ENCODE measurements at places on chromosomes 3 and 15.

- no peak for DNase-seq
These were observed 941.4 kb downstream of the PLOD2 start for GRCh38 chr3:145219355-145220235.

DNA sequence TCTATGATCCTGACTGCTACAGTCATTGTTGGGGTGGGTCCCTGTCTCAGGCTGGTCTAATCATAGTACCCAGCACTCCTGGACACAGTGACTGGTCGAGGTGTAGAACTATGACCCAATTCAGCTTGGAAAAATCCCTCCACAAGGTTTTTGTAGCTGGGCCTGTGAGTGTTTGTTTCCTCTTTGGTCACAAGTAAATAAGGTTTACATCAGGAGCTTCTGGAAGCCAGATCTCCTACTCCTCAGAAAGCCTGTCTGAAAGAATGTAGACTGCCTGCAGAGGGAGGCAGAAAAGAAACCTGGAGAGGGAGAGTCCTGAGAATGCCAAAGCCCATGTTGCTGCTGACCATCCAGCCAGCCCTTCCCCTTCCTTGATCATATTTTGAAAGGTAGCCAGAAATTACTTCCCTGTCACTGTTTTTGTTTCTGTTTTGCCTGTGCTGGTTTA lies 123.2 kb downstream of the RAP2B start:
- DNase-seq = no peak

DNA sequence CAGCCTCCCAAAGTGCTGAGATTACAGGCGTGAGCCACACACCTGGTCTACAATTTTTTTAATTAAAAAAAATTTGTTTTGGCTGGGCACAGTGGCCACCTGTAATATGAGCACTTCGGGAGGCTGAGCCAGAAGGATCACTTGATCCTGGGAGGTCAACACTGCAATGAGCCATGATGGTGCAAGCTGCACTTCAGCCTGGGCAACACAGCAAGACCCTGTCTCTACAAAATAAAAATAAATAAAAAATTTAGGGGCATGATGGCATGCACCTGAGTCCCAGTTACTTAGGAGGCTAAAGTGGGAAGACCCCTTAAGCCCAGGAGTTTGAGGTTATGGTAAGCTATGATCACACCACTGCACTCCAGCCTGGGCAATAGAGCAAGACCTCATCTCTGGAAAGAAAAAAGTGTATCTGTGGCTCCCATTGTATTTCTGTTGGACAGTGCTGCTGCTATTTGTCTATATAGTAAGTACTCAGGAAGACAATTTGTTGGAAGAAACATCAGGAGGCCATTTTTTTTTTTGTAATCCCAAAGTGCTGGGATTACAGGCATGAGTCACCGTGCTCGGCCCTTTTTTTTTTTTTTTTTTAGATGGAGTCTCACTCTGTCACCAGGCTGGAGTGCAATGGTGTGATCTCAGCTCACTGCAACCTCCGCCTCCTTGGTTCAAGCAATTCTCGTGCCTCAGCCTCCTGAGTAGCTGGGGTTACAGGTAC lies 27.5 kb upstream of the SH3BP5 start:
- no peak for DNase-seq

DNA sequence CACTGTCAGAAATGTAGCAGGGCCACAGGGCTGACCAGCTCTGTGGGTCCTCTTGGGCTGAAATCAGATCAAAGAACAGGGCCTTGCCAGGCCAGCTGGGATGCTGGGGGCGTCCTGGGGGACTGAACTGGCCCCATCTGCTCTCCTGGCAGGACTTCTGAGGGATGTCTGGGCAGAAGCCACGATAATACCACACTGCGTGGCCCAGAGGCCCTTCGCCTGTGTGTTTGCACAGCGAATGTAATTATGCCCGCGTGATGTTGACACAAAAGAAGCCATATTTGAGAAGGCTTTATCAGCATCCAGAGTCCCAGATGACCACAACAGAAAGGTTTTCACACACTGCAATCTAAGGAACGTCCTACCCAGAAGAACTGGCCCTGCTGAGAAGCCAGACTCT lies 174.0 kb downstream of the RAB11A start:
- DNase-seq = peak; percentile 57

Data from HuH-7.5 (cell line).